ENCODE measurements at places on chromosomes 4 and X.

GRCh38 chrX:132364313-132364712 is 124.5 kb downstream of the MBNL3 start:
- DNase-seq, result no peak

DNA sequence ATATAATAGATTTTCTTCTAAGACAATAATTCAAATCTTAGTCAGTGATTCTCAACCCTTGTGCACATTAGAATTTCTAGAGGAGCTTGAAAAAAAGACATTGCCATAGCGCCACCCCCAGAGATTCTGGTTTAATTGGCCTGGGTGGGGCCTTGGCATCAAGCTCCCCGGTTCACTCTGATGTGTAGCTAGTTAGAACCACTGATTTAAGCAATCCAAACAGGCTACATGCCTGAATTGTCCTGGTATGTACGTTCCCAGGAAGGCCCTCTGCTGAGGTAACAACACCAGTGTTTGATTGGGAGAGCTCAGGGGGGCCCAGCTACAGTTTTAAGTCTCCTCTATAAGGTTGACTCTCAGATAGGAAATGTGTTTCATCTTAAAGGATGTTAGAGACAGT is 1.3 kb upstream of the ATP10D start:
- no peak for DNase-seq

DNA sequence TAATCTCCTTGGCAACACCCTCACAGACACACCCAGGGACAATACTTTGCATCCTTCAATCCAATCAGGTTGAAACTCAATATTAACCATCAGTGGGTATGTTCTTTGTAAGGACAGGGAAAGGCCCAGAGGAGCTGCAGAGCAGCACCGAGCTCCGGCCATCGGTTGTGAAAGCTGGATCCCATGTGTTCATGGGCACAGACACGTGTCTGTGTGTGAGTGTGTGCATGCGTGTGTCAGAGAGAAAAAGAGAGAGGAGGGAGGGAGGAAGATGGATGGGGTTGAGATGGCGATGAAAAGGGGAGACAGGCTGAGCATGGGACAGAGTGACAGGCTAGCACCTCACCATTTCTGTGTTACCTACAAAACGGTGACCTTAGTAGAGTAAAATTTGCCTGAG is 6.8 kb upstream of the BEND2 start:
- DNase-seq, result no peak

- DNase-seq, result no peak
These were observed 37.4 kb upstream of the RXFP1 start for GRCh38 chr4:158484173-158484885.

GRCh38 chr4:5845035-5845905 is 47.6 kb downstream of the CRMP1 start:
- no peak for DNase-seq

- peak; percentile 14 for DNase-seq
These were observed 831.5 kb downstream of the STIM2 start for GRCh38 chr4:27692158-27692557.

All from adrenal gland (tissue), 19 donors.